Tongue (tissue), 3 donors: ENCODE measurements at places on chromosomes 2 and 18. TPM values are rescaled to one million over a fixed set of nuclear protein-coding genes. Genes with fewer than 3 reads are reported as not detected.
A peak's percentile ranks its signal among the peaks of the same experiment; 100 is the strongest.

GRCh38 chr2:200306931-200307723, 634 bp downstream of the SPATS2L start:
- DNase-seq = no peak

DNA sequence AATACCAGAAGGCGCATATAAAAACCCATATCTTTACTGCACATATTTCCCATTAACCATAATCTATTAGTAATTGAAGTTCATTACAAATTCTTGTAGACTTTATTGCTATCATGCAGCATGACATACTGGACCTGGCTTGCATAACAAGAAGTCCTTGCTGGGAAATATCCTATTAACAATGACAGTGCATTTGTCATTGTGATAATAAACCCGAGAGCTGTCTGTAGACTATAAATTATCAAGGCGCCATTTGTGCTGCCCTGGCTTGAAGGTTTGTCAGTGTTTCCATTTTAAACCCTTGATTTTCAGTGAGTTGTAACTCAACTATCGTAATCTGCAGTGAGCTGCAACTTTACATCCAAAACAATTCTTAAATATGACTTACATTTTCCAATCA, 59.0 kb downstream of the HNMT start:
- no peak for DNase-seq

DNA sequence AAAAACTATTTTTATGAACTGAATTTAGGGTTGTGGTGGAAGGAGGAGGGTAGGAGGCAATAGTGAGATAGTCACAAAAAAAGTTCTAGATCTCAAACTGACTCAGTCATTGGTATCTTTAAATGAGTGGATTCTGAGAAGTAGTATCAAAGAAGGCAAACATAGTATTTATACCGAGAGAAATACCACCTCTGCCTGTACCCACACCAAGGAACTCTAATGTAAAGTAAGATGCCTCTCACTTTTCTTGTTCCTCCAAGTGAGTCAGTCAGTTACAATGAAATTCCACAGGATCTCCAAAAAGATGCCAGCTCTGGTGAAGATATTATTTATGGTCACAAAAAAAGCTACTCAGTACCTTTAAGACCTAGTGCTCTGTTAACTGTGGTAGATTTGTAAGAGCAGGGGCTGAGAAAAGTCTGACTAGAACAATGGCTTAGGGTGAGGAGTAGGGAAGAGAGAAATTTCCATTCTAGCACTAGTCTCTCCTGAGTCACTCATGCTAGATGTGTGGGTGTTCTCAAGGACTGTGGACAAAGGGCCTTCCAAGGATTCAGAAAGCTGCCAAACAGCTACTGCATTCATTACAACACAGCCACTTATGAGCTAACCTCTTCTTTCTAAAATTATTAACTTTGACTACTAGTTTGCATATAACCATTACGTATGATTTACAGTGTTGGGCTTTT, 36.3 kb downstream of the YWHAQ start:
- DNase-seq = no peak

DNA sequence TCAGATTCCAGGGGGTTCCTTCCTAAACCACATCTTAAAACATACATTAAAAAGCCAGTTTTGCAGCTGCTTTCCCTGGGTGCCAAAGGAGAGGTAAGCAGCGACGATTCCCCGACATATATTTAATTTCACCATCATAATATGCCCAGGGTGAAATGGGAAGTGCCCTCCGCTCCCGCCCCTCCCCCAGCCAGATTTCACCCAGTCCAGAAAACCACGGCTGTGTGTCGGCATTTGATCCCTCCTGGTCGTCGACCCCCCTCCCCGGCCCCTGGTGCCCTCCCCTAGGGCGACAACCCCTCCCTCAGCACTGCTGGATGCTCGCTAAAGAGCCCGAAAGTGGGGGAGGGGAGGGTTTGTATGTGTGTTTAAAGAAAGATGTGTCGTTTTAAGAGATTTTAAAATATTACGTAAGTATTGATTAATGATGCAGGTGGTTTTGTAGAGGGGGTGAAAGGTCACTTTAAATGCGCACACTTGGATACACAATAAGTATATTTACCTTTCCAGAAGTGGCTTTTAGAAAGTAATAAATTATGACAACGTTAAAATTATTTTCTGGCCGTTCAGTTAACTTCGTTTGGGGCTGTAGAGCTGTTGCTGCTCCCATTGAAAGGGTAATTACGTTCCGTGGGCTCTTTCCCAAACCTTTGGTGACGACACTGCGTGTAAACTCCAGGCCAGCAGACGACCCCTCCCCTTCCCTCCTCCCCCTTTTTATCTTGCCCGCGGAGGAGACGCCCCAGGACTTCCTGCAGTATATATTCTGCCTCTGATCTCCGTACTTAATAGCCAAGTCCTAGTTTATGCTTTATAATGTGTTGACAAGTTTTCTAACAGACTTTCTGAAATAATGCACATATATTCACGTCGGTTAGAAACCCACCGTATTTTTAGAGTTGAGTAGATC, 3.4 kb upstream of the BCL11A start:
- peak; percentile 33 for DNase-seq

- peak; percentile 52 for DNase-seq
Measured at GRCh38 chr2:84077496-84077895, 381.6 kb downstream of the SUCLG1 start.

CNDP2 gene
- 50.6 TPM for total RNA-seq

- DNase-seq = no peak
Measured at GRCh38 chr18:78454221-78454620, 525.4 kb upstream of the SALL3 start.

- peak; percentile 23 for DNase-seq
Measured at GRCh38 chr2:101474731-101475384, at the start of gene RFX8. RFX8 (minus strand) TSS chr2:101475112; CDS start chr2:101466848, 8,264 bp downstream.

- DNase-seq = no peak
Measured at GRCh38 chr2:101962309-101962708, 29.5 kb upstream of the IL1R2 start.

DNA sequence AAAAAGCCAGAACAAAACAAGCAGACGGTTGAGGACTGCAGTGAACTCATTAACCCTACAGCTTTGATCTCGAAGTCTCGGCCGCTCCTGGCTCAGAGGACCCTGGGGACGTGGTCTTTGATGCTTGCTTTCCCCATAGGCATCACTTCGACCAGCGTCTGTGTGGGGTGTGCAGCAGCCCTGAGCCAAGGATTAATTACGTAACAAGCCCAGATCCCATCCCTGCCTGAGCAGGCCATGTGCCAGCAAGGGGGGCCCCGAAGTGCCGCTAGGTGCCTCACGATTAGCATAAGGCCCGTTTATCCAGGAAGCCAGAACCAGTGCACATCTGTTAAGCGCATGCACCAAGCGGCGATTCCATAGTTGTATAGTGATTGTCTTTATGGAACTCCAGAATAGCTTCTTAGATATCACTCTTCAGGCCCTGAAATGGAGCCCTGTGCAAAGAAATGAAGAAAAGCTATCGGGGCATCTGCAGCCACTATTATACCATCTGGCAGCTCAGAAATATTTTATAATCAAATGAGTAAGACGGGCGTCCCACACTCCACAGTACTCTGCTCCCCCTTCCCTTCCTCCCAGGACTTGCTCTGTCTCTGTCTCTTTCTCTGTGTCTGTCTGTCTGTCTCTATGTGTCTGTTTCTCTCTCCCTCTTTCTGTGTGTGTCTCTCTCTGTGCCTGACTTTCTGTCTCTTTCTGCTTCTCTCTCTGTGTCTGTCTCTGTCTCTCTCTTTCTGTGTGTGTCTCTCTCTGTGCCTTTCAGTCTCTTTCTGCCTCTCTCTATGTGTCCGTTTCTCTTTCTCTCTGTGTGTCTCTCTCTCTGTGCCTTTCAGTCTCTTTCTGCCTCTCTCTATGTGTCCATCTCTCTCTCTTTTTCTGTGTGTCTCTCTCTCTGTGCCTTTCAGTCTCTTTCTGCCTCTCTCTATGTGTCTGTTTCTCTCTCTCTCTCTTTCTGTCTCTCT, 41.7 kb downstream of the HPCAL1 start:
- DNase-seq = no peak

GRCh38 chr18:54086046-54086802, 138.2 kb downstream of the MBD2 start:
- no peak for DNase-seq

LOXHD1 gene
- 3.4 TPM for total RNA-seq

- no peak for DNase-seq
Measured at GRCh38 chr2:47021301-47022009, 105.8 kb upstream of the MCFD2 start.

ANKRD30BL gene
- total RNA-seq = 0.31 TPM

VIL1 gene
- total RNA-seq = not detected

- DNase-seq = no peak
Measured at GRCh38 chr2:229231328-229231868, 39.7 kb downstream of the PID1 start.

POTEC gene
- total RNA-seq = not detected

DNA sequence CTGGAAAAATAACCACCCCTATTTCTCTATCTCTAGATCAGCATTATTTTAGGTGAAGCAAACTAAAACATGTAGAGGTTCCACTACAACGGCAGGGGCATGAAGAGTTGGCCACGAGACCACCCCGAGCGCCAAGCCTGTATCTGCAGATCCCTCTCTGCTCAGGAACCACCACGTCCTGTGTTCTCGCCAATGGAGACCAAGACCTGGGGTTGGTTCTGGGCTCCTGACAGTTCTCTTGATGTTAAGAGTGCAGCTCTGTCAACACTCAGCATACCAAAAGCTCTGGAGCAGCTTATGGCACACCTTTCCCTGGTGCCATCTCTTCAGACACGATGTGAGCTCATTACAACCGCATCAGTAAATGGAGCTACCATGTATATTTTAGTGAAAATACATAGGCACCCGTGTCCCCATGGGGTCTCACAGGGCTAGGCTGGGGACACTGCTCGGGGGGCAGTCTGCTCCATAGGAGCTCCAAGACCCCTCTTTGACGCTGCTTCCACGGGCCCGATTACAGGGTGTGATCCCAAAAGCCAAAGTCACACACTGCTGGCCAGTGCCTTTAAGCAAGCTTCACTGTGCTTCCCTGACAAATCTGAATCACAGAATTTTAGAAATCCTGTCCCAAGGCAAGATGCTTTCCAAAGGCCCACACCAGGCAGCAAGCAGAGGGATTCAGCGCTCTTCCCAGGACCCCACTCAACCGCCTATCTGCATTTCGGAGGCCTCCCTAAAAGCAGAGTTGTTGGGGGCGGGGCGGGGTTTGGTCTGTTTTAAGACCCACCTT, 72.2 kb downstream of the EMILIN2 start:
- no peak for DNase-seq

ANKRD62 gene
- 0.10 TPM for total RNA-seq

DNA sequence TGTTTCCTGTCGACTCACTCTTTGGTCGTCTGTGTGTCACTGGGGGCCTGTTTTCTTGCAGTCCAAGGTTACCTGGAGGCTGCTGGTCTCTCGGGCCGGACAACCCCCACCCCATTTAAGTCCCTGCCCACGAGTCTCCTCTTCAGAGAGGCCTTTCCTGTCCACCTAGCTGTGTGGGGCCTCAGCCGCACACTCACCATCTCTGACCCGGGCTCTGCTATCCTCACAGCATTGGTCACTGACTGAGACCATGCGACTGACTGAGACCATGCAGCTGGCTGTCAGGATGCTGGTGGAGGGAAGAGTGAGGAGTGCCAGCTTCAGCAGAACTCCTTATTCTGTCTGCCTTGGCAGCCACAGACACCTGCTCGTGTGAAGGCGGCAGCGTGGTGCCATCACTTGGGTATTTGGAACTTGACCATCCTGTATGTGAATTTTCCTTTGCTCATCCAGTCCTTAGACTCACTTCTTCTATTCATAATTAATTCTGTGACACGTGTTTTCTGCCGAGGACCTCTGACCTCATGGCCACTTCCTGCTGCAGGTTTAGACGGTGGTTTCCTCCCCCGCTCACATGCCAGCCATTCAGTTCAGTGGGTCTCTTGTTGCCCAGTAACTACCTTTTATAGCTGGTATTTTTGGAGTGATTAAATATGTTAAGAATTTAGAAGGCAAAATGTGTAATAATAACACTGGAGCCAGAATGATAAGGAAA, 47.5 kb upstream of the ASB1 start:
- no peak for DNase-seq

POU3F3 gene
- total RNA-seq = not detected

- DNase-seq = no peak
Measured at GRCh38 chr2:16633621-16634430, 31.8 kb downstream of the CYRIA start.

DNA sequence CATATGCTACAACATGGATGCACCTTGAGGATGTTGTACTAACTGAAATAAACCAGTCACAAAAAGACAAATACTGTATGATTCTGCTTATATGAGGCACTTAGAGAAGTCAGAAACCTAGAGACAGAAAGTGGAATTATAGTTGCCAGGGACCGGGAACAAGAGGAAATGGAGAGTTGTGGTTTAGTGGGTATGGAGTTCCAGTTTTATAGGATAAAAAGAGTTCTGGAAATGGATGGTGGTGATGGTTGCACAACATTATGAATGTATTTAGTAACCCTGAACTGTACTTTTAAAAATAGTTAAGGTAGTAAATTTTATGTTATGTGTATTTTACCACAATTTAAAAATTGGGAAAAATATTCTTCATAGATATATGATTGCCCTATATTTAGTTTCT, 97.7 kb downstream of the DPP4 start:
- no peak for DNase-seq

DNA sequence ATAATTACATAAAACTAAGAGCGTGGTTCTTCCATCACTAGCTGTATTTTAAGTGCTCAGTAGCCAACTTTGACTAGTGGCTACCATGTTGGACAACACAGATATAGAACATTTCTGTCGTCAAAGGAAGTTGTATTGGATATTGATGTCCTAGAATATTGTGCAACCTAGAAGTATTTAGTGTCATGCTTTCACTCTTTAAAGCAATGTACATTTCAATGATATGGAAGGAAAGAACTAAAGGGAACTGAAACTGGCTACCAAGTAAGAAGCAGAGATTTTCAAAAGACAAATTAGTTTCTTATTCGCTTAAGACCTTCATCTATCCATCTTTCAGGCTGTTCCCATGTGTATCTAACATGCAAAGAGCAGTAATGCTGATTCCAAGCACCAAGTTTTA, 85.4 kb upstream of the EML6 start:
- DNase-seq = no peak

LHCGR gene
- 0.51 TPM for total RNA-seq

- no peak for DNase-seq
Measured at GRCh38 chr2:64284751-64285150, 140.5 kb upstream of the PELI1 start.

DNA sequence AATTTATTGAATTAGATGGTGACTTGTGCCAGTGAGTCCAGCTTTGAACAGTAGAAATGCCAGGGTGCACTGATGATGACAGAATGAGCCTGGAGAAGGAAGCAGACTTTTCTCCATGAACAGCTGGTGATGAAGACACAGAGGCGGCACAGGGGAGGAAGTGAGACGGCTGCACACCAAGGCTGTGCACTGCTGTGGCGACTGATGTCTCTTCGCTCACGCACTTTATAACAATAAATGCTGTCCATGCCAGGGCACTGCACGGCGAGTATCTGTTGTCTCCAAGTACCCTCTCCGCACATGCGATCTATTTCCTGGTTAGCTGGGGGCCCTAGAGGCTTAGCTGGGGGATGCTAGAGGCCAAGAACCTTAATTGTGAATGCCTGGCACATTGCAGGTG, 175.2 kb downstream of the TMEM200C start:
- no peak for DNase-seq

DNA sequence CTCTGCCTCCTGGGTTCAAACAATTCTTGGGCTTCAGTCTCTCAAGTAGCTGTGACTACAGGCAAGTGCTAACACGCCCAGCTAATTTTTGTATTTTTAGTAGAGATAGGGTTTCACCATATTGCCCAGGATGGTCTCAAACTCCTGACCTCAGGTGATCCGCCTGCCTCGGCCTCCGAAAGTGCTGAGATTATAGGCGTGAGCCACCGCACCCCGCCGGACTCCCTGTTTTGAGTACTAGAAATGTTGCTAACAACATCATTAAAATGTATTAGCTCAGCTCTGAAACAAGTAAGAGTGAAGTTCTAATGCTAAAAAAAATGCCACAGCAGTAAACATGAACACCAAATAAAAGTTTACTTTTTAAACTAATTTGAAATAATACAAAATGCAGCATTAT, 937.7 kb downstream of the CPS1 start:
- no peak for DNase-seq

EML6 gene
- total RNA-seq = 10.8 TPM
